Body of pancreas (tissue), 4 donors: ENCODE measurements at places on chromosomes 3 and 15.

DNA sequence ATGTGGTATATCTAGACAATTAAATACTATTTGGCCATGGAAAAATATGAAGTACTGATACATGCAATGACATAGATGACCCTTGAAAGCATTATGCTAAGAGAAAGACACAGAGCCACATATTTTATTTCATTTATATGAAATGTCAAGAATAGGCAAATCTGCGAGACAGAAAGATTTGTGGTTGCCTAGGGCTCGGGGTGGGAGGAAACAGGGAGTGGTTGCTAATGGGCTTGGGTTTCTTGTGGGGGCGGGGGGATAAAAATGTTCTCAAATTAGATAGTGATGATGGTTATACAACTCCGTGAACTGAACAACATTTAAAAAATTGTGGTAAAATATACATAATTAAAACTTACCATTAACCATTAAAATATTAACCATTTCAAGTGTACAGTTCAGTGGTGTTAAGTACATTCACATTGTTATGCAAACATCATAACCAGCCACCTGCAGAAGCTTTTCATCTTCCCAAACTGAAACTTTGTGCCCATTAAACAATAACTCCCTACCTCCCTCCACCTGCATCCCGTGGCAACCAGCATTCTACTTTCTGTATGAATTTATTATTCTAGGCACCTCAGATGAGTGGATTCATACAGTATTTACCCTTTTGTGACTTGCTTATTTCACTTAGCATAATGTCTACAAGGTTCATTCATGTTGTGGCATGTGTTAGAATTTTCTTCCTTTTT, 24.3 kb upstream of the ANP32A start:
- no peak for DNase-seq

DNA sequence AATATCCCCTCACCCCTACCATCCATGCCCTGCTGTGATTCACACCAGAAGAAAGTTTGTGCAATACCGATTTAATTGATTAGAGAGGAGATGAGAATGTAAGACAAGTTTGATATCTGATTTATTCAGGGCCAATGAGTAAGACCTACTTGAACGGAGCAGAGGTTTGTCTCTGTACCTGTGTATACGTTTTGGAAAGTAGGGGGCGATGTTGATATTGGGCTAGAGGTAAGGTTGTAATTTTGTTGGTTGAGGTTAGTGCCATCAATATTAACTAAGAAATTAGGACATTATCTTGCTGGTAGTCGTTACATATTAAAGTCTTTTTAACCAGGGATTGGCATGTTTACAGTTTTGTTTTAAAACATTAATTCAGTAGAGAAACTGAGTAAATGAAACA, 20.5 kb downstream of the EAF2 start:
- DNase-seq, result no peak

DNA sequence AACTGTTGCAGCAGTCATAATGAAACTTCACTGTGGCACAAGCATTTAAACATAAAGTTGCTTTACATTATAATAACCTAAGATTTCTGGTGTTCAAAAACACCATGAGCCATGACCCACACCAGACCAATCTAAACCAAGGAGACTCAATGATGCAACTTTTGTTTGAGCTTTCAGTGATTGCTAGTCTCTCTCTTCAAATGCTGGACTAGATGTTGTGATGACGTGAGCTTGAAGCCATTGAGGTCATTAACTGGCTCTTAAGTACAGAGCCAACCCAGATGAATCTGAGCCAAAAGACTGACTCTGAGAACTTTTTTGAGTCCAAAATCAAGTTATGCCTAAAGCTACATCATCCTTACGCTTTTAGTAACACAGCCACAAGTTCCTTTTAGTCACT, 36.5 kb downstream of the ATR start:
- no peak for DNase-seq

DNA sequence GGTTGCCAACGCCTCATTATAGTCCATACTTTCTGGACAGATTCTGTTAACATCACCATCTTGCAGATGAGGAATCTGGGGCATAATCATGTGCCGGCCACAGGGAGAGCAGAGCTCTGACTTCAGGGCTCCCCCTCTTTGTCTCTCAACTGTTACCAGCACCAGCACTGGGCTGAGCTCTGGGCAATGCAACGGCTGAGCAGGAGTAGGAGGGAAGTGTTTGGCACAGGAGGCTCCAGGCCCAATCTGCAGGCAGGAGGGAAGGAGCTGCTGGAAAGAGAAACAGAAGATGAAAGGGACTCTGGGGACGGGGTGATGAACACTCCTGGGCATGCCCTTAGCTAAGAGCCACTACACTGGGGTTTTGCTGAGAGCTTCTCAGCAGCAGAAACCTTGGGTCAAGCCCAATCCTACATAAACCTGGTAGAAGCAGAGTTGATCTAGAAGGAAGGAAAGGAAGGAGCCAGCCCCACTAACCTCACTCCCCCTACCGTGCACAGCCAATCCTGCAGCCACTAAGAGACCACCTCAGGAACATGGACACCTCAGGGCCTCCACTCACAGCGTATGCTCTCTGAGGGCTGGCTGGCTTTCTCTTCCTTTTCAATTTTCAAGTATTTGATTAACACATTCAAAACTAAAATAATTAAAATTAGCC, 73.1 kb upstream of the SPATA12 start:
- DNase-seq, result no peak

DNA sequence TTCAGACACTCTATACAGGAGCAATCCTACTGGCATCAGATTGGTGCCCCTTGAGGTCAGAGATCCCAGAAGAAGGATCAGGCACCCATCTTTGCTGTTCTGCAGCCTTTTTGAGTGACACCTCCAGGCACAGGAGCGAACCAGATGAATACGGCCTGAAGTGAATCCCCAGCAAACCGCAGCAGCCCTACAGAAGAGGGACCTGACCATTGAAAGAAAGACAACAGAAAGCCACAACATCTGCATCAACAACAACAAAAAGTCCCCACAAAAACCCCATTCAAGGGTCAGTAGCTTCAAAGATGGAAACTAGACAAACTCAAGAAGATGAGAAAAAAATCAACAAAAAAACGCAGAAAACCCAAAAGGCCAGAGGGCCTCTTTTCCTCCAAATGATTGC, 130.4 kb downstream of the PPM1L start:
- no peak for DNase-seq

DNA sequence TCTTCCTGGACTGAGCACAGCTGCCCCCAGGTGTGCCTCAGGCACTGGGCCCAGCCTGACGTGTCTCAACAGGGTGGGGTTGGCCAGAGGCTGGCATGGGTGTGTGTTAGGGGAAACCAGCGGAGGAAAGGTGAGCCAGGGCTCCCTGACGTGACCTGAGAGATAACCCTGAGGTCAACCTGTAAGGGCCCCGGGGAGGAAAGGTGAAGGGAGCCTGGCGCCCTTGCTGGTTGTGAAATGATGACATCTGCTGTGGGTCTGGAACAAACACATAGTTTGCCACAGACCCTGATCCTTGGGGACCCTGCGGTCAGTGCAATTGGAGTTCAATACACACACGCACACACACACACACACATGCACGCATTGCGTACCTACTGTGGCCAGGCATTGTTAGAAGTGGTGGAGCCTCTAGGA, 100.2 kb upstream of the TLE3 start:
- no peak for DNase-seq

DNA sequence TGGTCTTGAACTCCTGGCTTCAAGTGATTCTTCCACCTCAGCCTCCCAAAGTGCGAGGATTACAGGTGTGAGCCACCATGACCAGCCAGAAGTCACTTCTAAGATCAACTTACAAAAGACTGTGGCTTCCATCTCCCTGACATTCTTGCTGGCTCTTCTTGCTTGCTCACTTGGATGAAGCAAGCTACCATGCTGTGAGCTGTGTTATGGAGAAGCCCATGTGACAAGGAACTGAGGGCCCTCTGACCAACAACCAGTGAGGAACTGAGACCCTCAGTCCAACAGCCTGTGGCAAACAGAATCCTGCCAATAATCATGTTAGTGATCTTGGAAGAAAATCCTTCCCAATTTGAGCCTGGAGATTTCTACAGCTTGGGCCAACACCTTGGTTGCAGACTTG, 7.2 kb upstream of the VPS8 start:
- DNase-seq, result no peak

GRCh38 chr3:183211352-183211751, 41.7 kb upstream of the B3GNT5 start:
- peak; percentile 28 for DNase-seq

DNA sequence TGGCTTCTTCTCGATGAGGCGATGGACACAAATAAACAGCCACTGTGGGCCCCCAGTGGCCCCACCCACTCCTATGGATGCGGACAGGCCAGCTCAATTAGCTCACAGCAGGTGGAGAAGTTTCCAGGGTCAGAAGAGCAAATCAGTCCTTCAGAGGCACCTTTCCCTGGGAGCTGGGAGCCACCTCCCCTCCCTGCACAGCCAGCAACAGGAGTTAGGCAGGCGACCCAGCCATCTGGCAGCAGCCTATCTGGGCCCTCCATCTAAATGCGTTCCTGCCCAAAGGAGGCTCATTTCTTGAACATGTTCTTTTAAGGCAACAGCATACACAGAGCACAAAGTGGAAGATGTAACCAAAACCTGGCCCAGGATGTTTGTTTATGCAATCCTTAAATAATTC, 211.9 kb upstream of the ARRDC4 start:
- DNase-seq, result no peak

DNA sequence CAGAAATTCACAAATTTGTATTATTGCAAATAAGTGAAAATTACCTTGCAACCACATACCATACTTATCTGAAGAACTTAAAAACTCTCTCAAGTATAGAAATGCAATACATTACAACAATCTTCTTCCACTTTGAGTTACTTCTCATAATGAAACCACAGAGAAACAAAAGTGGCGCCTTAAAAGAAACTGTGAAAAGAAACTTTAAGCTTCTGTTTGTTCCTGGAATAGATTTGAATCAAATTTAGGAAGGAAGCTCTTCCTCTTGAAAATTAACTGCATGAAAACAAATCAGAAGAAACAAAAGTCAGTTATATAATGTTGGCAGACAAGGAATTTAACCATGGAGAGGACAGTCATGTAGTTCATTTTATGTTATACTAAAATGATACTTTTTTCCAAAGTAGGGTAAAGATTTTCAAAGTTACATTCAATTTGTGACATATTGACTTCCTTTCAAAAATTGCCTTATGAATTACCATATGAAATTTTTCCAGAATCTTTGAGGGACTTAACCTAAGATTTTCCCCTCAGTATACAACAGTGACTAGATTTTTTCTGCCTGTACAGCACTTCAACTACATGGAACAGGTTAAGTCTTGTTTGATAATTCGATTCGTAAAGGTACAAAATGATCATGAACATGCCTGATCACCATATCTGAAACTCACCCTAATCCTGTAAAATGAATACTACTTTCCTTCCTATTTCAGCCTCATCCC, 57.6 kb upstream of the TNFSF10 start:
- no peak for DNase-seq

DNA sequence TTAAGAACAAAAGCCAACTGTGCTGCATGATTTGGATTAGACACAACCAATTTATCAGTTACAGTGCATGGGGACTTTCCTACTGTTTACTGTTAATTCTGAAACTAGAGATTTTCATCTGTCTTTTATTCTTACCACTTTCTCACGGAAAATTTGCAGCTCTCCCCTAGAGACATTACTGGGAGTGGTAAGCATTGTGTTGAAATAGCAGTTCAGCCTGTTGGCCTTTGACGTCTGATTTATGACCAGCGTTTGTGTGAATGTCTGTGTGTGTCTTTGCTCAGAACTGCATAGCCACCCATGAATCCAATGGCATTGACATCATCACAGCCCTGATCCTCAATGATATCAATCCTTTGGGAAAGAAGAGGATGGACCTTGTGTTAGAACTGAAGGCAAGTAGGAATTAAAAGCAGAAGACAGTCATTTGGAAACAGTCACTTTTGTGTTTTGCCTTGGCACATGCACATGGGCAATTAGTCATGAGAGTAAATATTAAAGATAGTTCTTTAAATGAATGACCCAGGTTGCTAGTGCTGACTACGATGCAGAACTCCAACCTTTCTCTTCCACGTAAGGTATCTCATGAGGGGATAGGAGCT, 202.2 kb upstream of the BHLHE40 start:
- DNase-seq, result no peak

- peak; percentile 35 for DNase-seq
Measured at GRCh38 chr3:123586131-123586530, 1.3 kb upstream of the HACD2 start.

GRCh38 chr15:36881516-36881915, 218.8 kb downstream of the MEIS2 start:
- no peak for DNase-seq

DNA sequence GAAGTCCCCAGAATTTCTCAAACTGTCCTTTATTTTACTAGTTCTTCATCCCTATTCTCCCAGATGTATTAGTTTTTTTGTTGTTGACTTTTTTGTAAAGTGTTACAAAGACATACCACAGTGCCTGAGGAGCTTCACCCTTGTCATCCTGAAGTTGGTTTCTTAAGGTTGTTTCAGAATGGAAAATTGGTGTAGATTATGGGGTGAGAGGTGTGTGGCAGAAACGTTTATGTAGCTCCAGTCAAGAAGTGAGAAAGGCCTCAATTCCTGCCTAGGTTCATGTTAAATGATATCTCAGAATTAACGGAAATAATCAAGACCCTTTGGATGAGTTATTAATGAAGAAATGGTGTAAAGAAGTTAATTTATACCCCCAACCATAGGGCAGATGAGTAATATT, 6.8 kb downstream of the EDEM1 start:
- DNase-seq, result no peak

DNA sequence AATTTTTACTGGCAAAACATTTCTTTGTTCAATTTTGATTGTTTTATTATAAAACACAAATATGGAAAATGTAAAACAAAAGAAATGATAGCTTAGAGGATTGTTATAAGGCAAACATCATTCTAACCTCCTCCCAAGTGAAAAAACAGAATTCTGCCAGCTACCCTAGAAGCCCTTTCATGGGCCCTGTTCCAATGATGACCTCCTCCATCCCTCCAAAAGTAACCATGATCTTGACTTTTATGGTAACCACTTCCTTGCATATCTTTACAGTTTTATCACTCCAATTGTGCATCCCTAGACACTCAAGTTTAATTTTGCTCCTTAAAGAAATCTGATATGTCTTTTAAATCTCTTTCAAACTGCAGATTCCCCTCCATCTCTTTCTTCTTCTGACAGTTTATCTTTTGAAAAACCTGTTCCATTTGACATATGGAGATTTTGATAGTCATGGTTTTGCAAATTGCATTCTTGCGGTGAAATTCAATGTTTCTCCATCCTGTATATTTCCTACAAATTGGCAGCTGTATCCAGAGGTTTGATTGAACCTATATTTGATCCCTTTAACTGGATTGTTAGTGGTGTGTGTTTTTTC, 27.0 kb upstream of the TNFAIP8L3 start:
- no peak for DNase-seq

- DNase-seq, result no peak
Measured at GRCh38 chr3:72595927-72596610, 252.2 kb downstream of the SHQ1 start.

- no peak for DNase-seq
Measured at GRCh38 chr3:56966104-56966503, 94.4 kb upstream of the SPATA12 start.
